SHP77 (cell line): ENCODE measurements at places on chromosomes 11 and 22.

DNA sequence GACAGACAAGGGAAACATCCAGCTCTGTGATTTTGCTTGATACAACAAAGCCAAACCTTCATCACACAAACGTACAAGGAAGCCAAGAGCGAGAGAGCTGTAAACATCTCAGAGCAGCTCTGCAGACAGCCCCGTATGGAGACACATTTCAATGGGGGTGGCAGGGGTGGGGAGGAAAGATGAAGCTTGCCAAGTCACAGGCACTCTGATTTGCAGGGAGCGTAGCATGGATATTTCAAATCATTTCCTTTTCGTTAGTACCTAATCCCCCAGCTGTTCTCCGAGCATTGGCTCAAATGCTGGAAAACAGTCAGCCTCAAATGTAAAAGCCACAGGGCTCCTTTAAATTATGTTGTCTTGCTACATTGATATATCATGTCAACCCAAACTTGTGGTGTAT lies 458.9 kb upstream of the CADM1 start:
- no peak for DNase-seq

- DNase-seq, result no peak
Measured at GRCh38 chr11:119752345-119752871, 23.4 kb upstream of the NECTIN1 start.

GRCh38 chr11:64923151-64923661 lies 1.3 kb upstream of the PPP2R5B start:
- no peak for DNase-seq

- no peak for DNase-seq
Measured at GRCh38 chr22:39559456-39560105, 11.0 kb upstream of the CACNA1I start.

- DNase-seq, result no peak
Measured at GRCh38 chr11:86513746-86514373, 139.2 kb downstream of the CCDC81 start.

DNA sequence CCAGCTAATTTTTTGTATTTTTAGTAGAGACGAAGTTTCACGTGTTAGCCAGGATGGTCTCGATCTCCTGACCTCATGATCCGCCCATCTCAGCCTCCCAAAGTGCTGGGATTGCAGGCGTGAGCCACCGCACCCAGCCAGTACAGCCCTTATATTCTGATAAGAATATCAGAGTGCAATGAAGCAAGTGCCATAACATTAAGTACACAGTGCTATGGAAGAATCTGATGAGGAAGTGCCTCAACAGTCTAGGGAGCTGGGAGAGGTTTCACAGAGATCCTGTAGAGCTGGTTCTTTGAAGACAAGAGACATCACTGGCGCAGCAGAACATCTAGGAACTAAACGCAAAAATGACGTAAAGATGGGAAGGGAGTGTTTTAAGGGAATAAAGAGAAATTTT lies 2.1 kb downstream of the RTCB start:
- no peak for DNase-seq

DNA sequence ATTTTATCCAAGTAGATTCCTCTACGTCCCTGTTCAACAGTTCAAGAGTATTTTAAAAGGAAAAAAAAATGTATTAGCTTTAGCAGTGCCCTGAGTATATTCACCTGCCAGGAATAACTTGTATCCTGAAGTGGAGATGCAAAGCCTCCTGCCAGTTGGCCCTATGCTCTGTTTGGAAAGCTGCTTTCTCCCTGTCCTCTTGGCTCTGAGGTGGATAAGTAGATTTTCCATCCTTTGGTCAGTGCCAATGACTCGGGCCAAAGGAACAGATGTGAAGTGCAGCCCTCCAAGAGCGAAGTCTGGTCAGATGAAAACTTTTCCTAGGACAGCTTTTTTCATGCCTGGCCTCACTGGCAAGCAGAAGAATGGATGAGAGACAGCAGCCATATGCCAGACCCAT lies 839.9 kb upstream of the TENM4 start:
- DNase-seq, result no peak

GRCh38 chr11:44066732-44067141 lies 667 bp downstream of the ACCS start:
- no peak for DNase-seq

DNA sequence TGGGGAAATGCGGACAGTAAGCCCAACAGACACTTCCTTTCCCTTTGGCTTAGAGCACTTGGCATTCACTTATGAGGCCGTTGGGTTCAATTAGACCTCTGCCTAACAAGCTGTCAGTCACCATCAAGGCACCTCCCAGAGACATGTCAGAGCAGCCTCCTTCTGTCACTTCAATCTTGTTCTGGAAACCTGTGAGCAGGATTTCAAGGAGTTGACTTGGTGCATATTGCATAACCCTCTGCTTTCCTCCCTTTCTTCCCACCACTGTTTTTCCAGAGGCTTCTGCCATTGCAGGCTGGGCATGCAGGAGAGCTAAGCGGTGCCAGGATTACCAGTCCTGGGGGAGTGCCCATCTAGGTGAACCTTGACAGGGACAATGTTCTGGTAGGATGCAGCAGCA lies 484.2 kb upstream of the LRRC4C start:
- no peak for DNase-seq

GRCh38 chr11:11445441-11446185 lies 92.6 kb upstream of the CSNK2A3 start:
- no peak for DNase-seq

DNA sequence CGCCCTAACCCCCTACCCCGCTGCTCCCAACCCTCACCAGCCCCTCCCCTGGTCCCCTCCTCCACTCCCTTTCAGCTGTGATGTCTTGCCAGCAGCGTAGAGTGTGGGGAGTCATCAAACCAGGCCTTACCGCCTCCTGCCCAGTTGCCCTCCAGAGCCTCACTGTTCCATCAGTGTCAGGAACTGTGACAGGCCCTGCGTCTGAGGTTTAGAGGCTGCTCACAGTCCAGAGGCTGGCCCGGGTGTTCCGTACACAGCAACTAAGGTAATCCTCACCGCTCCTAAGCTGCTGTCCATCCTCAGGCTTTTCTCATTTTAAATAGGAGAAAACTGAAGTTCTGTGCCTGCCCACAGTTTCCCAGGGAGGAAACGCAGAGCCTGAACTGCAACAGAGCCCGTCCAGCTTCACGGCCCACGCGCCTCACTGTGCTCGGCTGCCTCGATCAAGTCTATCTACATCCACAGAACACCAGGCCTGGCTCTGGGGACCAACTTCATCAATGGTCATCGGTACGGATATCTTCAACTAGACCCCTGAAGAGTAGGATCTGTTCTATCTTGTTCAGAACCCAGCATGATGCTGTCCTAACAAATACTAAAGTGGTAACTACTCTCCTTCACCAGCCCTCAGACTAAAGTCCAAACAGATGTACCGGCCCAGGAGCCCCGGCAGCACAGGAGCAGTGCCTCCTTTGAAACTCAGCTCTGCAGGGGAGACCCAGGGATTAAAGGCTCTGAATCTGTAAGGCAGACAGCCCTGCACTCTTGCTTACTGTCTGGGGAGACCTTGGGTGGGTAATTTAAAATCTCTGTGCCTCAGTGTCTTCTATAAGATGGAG lies 10.3 kb downstream of the VPS37C start:
- no peak for DNase-seq

- DNase-seq, result no peak
Measured at GRCh38 chr22:35749808-35750207, 32.1 kb downstream of the APOL5 start.

DNA sequence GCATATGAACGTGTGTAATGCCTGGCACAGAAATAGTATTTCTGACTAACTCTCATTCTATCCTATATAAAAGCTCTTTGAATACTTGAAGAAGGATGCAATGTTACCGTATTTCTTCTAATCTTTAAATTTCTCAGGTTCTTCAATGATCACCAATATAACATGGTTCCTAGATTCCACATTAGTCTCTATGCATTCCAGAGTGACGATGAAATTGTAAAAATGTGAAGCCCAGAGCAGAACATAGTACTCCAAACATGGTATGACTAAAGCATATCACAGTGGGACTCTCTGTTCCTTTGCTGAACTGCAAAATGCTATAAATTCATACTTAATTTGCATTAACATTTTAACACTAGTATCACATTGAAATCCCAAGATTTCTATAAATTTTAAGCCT lies 877.6 kb upstream of the CHORDC1 start:
- DNase-seq, result no peak

GRCh38 chr11:86784241-86784681 lies 16.1 kb upstream of the PRSS23 start:
- DNase-seq, result no peak

- no peak for DNase-seq
Measured at GRCh38 chr11:6127881-6128280, 20.4 kb downstream of the OR56B4 start.

GRCh38 chr11:1870326-1870696 lies 17.4 kb downstream of the LSP1 start:
- DNase-seq, result no peak

- DNase-seq, result no peak
Measured at GRCh38 chr22:39645532-39645931, 75.0 kb downstream of the CACNA1I start.

GRCh38 chr11:94090401-94090800 lies 38.2 kb upstream of the PANX1 start:
- no peak for DNase-seq

DNA sequence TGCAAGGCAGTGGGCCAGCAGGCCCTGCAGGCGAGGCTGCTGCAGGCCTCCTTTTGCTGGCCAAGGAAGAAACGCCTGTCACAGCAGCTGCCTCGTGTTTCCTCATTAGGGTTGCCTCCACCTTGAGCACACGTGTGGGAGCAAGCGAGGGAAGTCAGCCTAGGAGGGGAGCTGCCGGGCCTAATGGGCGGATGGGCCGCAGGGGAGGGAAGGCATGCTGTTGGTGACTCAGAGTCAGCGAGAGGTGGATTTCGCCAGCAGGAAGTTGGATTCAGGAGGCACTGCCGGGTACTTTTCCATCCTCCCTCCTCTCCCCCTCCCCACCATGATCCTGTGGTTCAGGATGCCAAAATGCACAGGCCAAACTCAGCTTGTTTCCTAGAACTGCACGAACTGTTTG lies 498.7 kb downstream of the METTL15 start:
- peak; percentile 4 for DNase-seq

- DNase-seq, result no peak
Measured at GRCh38 chr11:67271541-67272284, 5.4 kb downstream of the GRK2 start.

GRCh38 chr11:116984589-116984988 lies 113.6 kb downstream of the SIK3 start:
- no peak for DNase-seq

- DNase-seq, result no peak
Measured at GRCh38 chr11:37459456-37459855, 861.4 kb upstream of the RAG2 start.

GRCh38 chr11:102911758-102912481 lies 37.1 kb upstream of the MMP12 start:
- DNase-seq, result no peak

GRCh38 chr11:113874581-113875233 lies 665 bp downstream of the USP28 start:
- no peak for DNase-seq

DNA sequence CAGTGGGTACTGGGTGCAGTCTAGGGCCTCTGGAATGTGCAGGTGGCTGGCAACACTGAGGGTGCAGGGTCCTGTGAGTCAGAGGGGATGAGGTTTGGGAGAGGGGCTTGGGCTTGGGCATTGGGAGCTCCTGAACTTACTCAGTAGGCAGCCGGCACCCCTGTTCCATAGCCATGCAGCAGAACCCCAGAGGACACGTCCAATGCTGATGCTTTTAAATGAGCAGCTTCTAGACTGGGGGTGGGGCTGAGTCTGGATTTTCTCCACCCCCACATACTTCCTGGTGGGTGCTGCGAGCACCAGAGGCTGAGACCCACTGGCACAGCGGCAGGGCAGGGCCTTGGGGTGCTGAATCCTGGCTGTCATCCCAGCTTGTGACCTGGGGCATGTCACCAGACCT lies 71.4 kb downstream of the ARHGAP8 start:
- no peak for DNase-seq

DNA sequence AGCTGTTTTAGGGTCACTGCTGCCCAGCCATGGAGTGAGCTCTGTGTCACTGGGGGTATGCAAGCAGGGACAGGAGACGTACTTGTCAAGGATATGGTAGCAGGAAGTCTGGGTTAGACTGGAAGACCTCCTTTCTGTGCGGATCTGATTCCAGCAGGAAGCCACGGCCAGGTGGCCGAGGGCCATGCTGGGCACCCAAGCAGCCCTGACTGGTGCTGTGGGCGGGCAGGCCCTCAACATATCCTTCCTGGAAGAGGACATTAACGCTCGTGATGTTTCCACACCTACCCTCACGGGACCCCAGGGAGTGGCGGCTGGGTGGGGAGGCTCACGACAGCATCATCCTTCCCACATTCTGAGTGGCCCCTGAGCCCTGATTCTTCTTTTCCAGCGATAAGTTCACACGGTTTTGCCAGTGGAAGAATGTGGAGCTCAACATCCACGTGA lies 8.7 kb upstream of the ANKRD13D start:
- no peak for DNase-seq

GRCh38 chr11:72758690-72759389 lies 6.6 kb upstream of the ARAP1 start:
- peak; percentile 83 for DNase-seq

DNA sequence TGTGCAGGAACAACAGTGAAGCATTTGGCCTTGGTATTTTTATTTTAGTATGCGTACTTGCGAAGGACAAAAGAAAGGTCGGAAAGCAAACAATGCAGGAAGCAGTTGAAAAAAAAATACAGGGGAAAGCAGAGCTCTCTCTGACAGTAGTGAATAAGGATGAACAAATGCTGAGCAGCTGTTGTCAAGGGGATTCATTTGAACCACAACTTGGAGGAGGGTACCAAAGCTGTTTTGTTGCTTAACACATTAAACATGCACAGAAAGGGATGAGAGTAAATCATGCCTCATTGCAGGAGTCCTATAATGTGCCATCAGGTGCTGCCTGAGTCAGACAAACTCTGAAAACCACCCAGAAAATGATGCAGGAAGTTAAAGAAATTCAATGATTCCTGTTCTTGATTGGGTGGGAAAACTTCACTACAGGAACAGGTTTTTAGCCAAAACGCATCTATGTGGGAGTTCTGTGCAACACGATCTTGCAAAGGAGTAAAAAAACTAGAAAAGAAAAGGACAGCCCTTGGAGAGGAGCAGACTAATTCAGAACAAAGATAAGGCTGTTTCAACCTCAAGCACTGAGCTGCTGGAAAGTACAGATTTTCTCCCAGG lies 2113.5 kb downstream of the LRRC4C start:
- no peak for DNase-seq

- no peak for DNase-seq
Measured at GRCh38 chr11:101974771-101975170, 58.4 kb upstream of the ANGPTL5 start.

GRCh38 chr11:1708716-1709115 lies 11.7 kb downstream of the KRTAP5-6 start:
- no peak for DNase-seq

DNA sequence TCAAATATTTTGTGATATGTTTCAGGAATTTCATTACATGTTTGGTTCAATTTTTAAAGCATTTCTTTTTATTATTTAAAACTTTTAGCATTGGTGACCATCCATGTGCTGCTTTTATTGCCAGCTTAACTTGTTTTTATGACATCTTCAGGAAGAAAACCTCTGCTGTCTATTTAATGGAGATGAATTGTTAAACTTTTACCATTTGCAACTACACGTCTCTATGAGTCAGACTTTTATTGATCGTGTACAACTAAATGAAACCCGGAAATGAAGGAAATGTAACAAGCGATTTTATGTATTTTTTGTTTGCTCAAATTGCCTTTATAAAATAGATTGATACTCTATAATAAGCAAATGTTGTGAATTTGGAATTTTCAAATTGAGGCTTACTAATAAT lies 113.0 kb downstream of the PTPRJ start:
- no peak for DNase-seq
